ENCODE measurements at places on chromosomes 3 and 15.

GRCh38 chr3:151841801-151842200, 27.9 kb downstream of the AADAC start:
- H3K27me3 ChIP-seq: peaks cover 25% of the 10 kb centered on the region
- H3K36me3 ChIP-seq: no peaks in the 10 kb centered on the region
- DNase-seq: no peak

DNA sequence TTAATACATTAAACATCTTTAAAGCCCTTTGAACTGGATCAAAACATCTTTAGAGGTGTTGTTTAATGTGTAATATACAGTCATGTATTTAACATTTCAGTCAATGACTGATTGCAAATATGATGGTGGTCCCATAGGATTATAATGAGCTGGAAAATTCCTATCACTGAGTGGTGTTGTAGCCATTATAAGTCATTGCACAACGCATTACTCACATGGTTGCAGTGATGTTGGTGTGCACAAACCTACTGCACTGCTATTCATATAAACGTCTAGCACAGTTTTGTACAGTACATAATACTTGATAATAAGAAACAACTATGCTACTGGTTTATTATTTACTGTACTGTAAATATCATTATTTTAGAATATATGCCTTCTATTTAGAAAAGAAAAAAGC, 75.6 kb downstream of the DTWD1 start:
- H3K27ac ChIP-seq: no peak overlapping the region
- no peaks in the 10 kb centered on the region for H3K36me3 ChIP-seq
- no peaks in the 10 kb centered on the region for H3K4me1 ChIP-seq
- H3K27me3 ChIP-seq: peaks cover 24% of the 10 kb centered on the region
- no peak for DNase-seq

- H3K4me1 ChIP-seq: peaks cover 2% of the 10 kb centered on the region
- H3K4me3 ChIP-seq: no peak overlapping the region
- peaks cover 31% of the 10 kb centered on the region for H3K27me3 ChIP-seq
- no peak for DNase-seq
Measured at GRCh38 chr15:48596841-48597240, 48.7 kb downstream of the FBN1 start.

DNA sequence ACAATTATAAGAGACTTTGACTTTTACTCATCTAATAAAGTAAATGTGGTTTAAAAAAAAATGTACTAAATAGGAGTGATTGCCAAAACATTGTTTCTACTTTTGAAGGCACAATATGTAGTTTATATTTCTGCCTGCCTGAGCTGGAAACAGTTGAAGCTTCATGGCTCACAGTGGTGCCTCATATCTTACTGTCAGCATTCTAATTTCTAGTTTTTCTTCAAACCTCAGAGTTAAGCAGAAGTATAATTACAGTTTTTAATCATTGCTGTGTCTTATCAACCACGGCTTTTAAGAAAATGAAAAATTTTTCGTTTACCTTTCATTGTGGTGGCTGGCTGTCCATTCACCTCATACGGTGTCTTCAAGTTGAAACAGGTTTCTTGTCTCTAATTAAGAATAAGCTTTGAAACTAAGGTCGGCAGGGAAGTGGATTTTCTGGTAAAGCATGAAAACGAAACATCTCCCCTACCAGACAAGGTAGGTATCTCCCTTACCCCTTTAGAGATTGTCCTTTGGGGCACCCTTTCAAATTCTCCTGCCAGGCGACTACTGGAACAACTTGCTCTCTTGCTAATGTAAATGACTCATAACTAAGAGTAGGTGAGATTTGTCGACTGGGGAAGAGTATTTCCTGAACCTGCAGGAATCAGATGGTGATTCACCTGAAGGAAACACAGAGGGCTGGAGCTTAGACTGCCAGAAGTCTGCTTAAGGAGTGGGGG, at the start of gene GPR87:
Gene GPR87 (minus strand): TSS at position 554 of the 725 bp plus-strand sequence. CDS start 16,720 bp downstream, outside the sequence.
- peaks cover 41% of the 10 kb centered on the region for H3K4me1 ChIP-seq
- H3K27ac ChIP-seq: peak within 1 kb of the TSS; percentile 73
- DNase-seq: peak; percentile 49
- no peaks in the 10 kb centered on the region for H3K36me3 ChIP-seq
- H3K4me3 ChIP-seq: peak within 1 kb of the TSS; percentile 43
- H3K27me3 ChIP-seq: no peaks in the 10 kb centered on the region

DNA sequence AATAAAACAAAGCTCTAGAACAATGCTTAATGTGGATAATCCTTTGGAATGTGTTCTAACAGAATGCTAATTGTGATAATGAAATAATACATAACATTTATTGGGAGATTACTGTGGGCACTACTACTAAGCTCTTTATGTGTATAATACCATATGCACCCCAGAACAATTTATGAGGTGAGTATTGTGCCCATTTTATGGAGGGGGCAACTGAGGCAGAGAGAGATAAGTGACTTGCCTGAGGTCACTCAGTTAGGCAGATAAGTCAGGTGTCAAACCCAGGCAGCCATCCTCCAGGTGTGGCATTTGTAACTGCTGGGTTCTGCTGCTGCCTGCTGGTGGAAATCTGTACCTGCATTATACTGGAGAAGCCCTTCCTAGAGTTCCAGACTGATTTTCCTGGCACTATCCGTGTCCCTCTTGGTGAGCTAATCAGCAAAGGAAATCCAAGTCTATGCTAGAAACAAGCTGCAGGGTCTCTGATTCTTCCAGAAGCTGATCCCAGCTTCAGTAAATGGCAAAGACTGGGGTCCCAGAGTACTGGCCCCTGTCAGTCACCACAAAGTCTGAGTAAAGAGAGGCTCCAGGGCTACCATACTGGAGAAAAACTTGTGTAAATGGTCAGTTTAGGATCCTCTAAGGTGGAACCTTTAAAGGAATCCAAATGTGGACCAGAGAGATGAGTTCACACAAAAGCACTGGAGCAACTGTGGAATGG, 22.6 kb upstream of the RBP1 start:
- no peaks in the 10 kb centered on the region for H3K4me1 ChIP-seq
- no peak overlapping the region for H3K4me3 ChIP-seq
- no peak for DNase-seq
- H3K27ac ChIP-seq: no peak overlapping the region
- H3K36me3 ChIP-seq: no peaks in the 10 kb centered on the region

All from activated CD8-positive, alpha-beta memory T cell treated with anti-CD3 and anti-CD28 coated beads, Interleukin-2, amount 10 ng/mL, durations not matched to agents 7 days and 5 days (primary cell).